ENCODE measurements at places on chromosomes 2 and 18.
A peak's percentile ranks its signal among the peaks of the same experiment; 100 is the strongest.

DNA sequence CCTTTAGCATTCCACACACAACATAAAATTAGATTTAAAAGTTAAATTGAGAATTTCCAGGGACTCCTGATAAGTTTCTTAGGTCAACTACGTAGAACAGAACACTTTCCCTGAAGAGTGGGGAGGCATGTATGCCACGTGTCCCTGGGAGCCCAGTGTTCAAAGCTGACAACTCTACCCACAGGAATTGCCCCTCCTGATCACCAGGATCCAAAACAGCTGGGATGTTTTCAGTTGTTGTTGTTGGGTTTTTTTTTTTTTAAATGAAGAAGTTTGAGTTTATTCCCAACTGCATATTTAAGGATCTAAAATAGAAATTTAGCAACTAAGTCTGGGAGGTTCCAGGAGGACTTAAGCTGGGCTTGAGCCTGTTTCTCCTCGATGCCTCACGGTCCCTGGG is 100.5 kb downstream of the TPGS2 start:
- no peak for DNase-seq

DNA sequence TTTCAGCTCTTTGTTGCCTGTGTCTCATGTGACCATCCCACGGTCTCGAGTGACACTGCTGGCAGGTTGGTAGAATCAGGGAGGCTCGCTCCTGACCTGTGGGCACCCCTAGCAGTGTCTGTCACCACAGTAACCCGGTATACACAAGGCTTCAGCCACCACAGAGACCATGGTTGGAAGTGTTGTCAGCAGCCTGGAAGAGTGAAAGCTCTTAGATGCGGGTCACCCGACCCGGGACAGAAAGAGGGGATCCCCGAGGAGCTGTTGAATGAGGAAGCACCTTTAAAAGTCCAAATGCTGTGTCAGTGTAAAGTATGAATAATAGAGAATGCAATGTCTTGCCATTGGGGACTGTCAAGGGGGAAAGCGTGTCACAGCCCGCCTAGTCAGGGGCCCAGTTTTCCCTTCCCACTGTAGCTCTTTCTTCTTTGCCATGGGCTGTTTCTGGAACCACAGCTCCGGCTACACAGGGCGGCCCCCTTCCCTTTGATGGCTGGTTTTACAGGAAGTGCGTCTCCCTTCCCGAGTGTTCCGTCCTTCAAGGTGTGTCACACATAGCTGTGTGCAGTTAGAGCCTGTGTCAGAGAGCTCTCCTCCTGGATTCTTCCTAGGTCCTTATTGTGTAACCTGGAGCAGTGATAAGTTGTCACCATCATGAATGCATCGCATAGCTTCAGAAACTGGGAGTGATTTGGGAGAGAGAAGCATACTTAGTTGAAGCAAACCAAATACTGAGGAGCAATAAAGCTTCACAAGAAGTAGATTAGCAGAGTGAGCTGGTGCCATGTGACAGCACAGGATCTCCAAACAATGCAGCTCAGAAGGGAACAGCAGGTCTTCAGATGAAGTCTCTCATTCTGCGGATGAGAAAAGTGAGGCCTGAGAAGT is 81.4 kb downstream of the MTCL1 start:
- DNase-seq = no peak

- DNase-seq = no peak
These were observed 200.4 kb downstream of the CTNNA2 start for GRCh38 chr2:79713131-79713785.

- no peak for DNase-seq
These were observed 332.6 kb downstream of the KIAA1328 start for GRCh38 chr18:37161491-37161890.

- no peak for DNase-seq
These were observed 96.3 kb upstream of the RASGRP3 start for GRCh38 chr2:33380001-33380609.

- DNase-seq = peak; percentile 76
These were observed 27.2 kb downstream of the CCBE1 start for GRCh38 chr18:59669872-59670657.

DNA sequence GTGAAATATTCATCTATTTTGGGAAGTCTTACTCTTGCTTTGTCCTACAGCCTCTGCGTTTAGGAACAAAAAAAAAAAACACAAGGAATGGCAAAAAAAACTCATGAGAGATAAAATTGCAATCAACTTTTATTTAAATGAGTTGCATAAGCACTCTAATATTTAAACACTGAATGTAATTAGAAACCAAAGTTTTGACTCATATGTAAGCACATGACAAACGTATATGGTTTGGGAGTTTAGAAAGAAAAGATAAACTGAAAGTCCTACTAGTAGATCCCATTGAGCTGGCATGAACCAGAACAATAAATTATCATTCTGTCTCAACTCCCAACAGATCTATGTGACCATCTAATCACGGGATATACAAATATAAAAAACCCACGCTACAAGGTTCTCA is 44.8 kb downstream of the REV1 start:
- no peak for DNase-seq

GRCh38 chr18:75538727-75539126 is 111.2 kb upstream of the SMIM21 start:
- peak; percentile 83 for DNase-seq

GRCh38 chr2:220786216-220786615 is 785.9 kb downstream of the EPHA4 start:
- DNase-seq = no peak

GRCh38 chr2:147698166-147698565 is 146.7 kb upstream of the ACVR2A start:
- no peak for DNase-seq

- DNase-seq = no peak
These were observed 74.3 kb downstream of the ICOS start for GRCh38 chr2:204010628-204011560.

DNA sequence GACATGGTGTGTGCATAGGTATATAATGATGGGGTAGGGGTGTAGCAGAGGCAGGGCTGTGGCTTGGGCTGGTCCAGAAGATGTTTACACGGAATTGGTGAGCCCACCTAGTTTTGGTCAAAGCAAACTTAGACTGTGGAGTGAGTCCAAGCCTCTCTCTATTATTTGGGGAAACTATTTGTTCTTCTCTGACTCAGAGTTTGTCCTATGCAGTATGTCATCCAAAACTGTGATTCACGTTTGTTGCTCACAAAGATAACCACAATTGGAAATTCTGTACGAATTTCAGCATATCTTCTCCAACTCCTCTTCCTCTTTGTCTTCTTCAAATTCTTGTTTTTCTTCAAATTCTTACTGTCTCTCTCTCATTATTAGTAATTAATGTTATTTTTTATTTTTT is 292.9 kb downstream of the XIRP2 start:
- DNase-seq = no peak

- no peak for DNase-seq
These were observed 84.6 kb upstream of the RFX8 start for GRCh38 chr2:101559551-101559950.

- no peak for DNase-seq
These were observed 103.6 kb downstream of the TRIP12 start for GRCh38 chr2:229818230-229818629.

GRCh38 chr2:120929829-120930228 is 194.2 kb downstream of the GLI2 start:
- DNase-seq = no peak

DNA sequence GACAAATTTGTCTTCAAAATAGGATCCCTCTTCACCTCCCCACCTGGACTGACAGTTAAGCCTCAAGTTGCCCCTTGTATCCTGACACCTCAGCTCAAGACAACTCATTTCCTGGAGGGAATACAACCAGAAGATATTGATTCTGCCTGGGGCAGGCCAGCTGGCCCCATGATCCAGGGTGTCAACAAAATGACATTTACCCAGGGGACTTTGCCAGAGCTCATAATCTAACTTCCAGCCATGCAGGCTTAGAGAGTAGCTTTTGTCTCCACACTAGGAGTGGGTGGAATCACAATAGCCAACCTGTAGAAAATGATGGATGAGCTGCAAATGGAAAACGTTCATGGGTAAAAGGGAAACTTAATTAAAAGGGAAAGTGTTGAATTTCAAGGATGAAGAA is 220.1 kb upstream of the DPP10 start:
- DNase-seq = no peak

- no peak for DNase-seq
These were observed 42.3 kb downstream of the TRABD2A start for GRCh38 chr2:84838434-84839145.

DNA sequence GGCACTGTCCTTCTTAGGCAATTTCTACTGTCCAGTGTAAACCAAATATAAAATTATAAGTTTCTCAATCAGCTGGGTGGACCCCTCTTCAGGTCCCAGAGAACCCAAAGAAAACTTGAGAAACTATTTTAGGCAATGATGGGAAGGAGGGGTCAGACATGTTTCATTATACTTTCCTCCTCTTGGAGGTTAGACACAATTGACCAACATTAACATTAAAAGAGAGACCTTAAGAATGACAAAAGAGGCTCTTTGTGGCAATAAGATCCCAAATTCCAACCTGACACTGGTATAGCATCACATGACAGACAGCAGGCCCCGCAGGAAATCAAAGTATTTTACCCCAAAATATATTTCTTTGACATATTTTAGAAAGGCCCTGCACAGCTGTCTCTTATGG is 73.1 kb downstream of the LRRTM1 start:
- DNase-seq = no peak

- no peak for DNase-seq
These were observed 32.5 kb upstream of the RMDN2 start for GRCh38 chr2:37892436-37893114.

- no peak for DNase-seq
These were observed 25.7 kb downstream of the G6PC2 start for GRCh38 chr2:168926621-168927386.

GRCh38 chr18:60092073-60092472 is 192.3 kb downstream of the PMAIP1 start:
- peak; percentile 38 for DNase-seq

DNA sequence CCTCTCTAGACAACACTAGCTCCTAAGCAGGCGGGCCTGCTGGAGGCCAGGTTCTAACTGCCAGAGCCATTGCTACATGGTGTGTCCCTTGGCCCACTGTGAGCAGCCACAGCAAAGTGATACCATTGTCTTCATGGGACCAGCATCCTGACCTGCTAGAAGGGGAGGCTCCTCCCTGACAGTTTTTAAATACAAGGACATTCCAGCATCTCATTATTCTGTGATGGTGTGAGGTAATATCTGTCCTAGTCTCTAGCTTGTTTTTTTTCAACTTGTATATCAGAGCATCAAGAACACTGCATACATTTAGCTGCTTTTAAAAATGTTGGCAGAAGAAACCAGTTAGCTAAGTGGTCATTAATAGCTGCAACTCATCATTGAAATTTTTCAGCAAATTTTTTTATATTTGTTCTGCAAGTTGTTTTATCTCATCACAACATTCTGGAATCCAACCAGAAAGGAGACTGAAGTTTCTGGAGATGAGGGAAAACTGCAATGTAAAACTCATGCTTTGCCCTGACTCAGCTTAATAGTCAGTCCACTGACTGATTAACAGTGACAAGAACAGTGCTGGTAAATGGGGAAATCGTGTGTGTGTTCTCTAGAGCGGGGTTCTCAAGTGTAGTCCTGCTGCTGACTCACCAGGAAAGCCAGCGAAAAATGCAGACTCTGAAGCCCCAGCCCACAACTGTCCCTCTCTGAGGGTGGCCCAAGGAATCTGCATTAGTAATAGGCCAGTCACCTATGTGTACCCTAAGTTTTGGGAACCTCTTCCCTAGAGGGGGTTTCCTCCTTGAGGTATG is 17.8 kb downstream of the MAPRE3 start:
- peak; percentile 32 for DNase-seq

DNA sequence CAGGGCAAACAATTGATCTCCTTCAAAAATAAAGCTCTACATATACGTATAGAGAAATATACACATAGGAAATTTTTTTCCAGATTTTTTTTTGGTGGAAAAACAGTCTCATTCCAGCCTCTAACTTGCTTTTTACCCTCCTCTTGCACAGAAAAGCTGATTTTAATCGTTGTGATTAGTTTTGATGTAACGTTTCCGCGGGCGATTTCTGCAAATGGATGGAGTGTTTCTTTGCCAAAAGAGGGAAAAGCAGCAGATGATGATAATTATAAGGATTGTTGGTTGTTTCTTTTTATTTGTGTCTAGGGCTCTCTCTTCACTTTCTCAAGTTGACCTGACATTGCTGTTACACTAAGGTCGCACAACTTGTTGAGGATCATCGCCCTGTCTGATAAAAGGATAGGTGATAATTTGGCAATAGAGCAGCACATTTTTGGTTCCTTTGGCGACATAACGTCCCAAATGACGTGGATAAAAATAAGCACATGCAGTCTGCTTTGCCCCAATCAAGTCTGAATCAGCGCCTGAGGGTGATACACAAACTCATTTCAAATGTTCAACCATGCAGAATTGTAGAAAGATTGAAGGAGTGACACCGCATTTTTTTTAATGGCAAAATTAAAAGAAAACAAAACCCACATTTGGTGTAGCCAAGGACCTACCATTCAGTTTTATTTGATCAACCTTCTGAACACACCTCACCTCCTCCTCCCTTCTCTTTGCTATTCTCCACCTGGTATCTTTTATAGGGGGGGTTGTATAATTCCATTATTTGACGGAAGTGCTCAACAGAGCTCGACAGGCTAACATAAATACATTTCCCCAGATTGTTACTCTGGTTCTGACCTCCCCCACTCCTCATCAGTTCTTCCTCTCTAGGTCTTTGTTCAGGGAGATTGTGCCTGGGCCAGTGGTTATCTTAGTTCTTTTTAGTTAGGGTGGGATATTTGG is 109.6 kb upstream of the KCTD1 start:
- no peak for DNase-seq

- DNase-seq = no peak
These were observed 84.0 kb downstream of the MSH2 start for GRCh38 chr2:47486841-47487497.

GRCh38 chr2:232488097-232488711 is 570 bp upstream of the ECEL1 start:
- no peak for DNase-seq

GRCh38 chr2:56134861-56135260 is 48.9 kb upstream of the CCDC85A start:
- no peak for DNase-seq

GRCh38 chr2:70854411-70854810 is 18.8 kb upstream of the CD207 start:
- DNase-seq = no peak

GRCh38 chr2:202444000-202444399 is 67.9 kb downstream of the BMPR2 start:
- DNase-seq = no peak

DNA sequence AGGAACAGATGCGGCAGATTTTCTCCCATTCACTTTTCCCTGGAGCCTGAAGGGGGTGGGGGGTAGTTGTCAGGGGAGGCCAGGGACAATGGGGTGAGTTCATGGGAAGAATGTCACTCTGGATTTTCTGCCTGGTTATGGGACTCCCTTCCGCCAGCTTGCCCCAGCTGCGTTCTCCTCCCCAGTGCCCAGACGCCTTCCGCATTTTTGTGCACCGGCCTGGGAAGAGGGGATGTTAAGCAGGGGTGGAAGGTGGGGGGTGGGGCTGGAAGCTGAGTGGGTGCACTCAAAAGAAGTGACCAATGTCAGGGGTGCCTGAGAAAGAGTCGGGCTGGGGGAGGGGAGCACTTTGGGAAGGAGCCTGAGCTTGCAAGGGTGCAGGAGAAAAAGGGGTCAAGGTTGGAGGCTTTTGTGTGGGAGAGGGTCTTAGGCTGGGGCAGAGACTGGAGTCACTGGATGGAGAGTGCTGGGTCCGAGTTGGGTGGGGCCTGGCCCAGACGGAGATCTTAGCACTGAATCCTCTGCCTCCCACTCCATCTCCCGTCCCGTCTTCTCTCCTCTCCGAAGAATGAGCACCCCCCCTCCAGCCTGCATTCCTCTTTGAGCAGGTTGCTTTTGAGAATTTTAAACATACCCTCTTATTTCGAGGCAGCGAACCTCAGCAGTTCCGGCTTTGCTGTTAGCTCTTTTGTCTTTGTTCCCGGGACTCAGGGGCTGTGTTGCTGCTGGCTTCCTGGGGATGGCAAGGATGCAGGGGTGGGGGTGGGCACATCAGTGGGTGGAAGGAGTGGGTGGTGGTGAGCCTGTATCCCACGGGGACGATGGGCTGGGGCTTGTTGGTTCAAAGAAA is 2.7 kb downstream of the IGFBP2 start:
- DNase-seq = no peak

Data from GM04504 (cell line).